AG20443 (cell line): ENCODE measurements at places on chromosomes 11 and 22.

GRCh38 chr11:64322925-64323260, 5.0 kb downstream of the PRDX5 start:
- DNase-seq = no peak

DNA sequence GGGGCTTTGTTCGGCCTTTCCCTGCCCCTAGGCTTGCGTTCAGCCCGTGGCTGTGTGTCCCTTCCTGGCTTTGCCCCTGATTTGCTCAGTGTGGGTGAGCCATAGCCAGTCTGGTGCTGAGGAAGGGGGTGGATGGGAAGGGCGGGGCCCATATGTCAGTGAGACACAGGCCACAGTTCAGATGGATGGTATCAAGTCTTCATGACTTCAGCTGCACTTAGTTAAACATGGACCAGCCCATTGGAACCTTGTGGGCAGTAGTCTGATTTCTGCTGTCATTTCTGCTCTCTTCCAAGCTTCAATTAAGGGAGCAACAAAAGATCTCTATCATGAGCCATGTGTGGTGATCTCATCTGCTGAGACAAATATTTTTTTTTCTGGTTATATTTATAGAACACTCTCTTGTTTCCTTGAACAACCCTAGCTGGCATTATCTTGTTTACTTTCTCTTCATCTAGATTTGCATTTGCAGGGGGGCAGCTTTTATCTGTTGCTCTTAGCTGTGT, 21.6 kb upstream of the PEX26 start:
- peak; percentile 81 for DNase-seq

GRCh38 chr11:80702264-80702663, 1261.4 kb upstream of the TENM4 start:
- no peak for DNase-seq

- peak; percentile 77 for DNase-seq
Measured at GRCh38 chr11:4539603-4540219, 5.3 kb upstream of the OR52M1 start.

GRCh38 chr11:109914809-109915653, 178.2 kb upstream of the ZC3H12C start:
- DNase-seq = peak; percentile 41

DNA sequence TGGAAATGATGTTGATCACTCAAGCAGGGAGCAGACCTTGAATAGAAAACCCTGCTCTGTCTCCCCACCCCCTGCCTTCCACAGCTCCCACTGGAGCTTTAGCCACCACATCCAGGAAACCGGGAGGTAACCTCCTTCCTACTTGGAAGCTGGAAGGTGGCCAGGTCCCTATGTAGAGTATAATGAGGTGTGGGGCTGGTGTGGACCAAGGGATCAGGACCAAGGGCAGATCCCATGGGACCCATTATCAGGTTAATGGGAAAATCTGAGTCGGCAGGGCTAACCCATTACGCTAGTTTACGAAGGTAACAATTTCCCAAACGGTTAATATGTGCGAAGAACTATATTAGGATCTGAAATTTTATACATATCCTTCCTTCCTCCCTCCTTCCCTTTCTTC, 321.9 kb downstream of the MIAT start:
- no peak for DNase-seq

- DNase-seq = no peak
Measured at GRCh38 chr11:111933872-111934271, 3.3 kb upstream of the DIXDC1 start.

GRCh38 chr11:12003815-12004214, 4.6 kb downstream of the DKK3 start:
- DNase-seq = no peak

DNA sequence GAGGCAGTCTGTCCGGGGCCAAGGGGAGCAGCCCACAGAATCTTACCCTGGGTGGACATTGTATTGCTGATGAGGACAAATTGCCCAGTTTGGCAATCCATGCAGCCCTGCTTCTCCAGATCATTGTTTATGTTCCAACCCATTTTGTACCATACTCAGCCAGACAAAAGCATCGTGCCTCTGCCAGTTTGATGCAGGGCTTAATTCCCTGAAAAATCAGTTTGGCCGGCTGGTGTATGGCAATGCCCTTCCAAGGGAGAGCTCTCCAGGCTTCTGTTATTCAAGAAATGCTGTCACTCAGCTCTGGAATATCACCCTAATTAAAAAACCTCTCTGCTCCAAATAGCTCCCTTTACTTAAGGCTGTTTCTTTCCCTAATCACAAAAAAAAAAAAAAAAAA, 697.7 kb downstream of the TBC1D22A start:
- no peak for DNase-seq

DNA sequence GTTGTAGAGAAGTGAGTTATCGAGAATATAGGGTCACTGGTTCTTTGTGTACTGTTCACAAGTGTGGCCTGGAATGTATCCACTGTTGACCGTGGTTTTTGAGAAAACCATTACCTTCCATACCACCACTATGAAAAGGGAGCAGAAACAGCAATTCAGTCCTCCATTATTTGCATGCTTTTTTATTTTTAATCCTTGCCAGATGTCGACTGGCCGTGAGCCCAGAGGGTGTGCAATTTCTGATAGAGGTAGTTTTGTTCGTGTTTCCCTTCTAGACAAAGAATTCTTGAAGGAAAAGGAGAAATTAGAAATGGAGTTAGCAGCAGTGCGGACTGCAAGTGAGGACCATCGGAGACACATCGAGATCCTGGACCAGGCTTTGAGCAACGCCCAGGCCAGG, 81.7 kb downstream of the AMOTL1 start:
- DNase-seq = peak; percentile 53

- no peak for DNase-seq
Measured at GRCh38 chr11:118001494-118001971, 15.3 kb downstream of the IL10RA start.

DNA sequence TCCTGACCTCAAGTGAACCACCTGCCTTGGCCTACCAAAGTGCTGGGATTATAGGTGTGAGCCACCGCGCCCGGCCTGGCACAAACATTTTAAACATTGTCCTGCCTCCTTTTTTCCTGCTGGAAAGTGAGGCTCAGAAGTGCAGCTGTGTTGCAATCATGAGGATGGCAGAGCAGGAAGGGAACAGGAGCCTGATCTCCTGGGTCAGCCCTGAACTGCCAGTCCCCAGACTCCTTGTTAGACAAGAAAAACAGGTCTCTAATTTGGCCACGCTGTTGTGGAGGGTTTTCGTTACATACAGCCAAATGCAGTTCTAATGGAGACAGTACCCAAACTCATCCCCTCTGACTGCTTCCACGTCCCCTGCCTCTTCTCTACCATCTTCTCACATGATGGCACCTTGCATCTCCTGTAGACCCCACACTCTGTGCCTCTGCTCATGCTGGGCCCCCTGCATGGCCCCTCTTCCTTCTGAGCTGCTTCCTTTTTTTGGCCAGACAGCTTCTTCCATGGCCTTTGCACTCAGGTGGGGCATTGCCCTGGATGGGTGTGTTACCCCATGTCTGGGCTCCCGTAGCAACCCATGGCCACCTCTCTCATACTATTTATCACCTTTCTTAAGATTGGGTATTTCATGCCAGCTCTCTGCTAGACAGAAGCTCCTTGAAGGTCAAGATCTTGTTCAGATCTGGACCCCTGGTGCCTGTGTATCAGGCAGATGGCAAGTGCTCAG, 227.1 kb downstream of the CEP164 start:
- DNase-seq = no peak

GRCh38 chr22:49206281-49206680, 621.4 kb downstream of the BRD1 start:
- DNase-seq = no peak

- no peak for DNase-seq
Measured at GRCh38 chr11:115135936-115136335, 368.3 kb downstream of the CADM1 start.

GRCh38 chr22:27612115-27612514, 189.4 kb downstream of the MN1 start:
- no peak for DNase-seq

DNA sequence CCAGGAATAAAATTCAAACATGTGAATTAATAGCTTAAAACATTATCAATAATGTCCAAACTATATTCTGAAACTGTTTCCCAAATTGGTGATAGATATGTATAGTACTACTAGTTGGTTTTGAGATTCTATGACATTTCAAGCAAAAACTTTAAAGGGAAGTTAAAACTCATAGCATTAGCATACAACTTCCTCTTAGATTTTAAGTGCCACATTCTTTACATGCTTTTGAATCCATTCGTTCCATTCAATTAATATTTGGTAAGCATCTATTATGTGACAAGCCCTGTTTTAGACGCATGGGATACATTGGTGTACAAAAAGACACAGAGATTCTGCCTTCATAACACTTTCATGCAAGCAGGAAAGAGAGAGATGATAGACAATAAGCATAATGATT, 8.9 kb downstream of the PATL1 start:
- DNase-seq = no peak

DNA sequence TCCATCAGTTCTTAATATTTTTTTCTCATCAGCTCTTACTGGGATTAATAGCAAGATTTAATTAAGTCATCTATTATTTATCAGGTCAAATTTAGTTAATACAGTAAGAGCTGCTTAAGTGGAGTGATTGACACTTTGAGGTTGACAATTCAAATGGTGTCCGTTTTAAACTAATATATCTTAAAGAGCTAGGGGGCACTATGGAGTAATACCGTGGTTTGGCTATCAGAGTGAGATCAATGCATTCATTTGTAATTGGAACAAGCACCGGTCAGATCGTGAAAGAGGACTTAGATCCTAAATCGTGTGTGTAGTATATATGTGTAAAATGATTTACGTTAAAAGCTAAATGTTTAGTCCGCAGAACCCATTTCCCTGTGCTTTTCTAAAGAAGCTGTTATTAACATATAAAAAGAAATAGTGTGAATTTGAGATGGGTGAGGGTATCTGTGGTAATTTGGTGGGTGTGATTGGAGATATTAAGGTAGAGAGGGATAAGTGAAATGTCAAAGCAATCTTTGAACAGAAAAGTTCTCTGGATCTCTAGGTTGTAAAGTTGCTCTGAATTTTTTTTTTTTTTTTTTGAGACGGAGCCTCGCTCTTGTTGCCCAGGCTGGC, 2.3 kb downstream of the SIK2 start:
- peak; percentile 21 for DNase-seq

- DNase-seq = no peak
Measured at GRCh38 chr11:13608656-13609055, 59.8 kb upstream of the FAR1 start.

DNA sequence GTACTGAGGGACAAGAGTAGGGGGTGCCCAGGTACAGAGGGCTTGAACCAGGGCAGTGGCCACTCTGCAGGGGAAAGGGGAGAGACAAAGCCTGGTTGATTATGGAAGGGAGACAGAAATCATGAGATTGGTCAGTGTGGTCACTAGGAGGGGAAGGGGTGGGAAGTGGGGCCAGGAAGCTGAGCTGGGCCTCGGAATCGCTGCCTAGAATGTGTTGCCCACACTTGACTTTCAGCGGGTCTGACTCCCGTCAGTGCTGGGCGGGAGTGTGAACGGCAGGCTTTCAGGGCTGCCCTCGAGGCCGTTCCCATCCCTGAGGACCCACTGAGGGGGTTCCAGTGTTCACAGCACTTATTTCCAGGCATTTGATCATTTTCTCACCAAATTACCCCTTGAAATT, 5.9 kb downstream of the DAGLA start:
- DNase-seq = no peak

DNA sequence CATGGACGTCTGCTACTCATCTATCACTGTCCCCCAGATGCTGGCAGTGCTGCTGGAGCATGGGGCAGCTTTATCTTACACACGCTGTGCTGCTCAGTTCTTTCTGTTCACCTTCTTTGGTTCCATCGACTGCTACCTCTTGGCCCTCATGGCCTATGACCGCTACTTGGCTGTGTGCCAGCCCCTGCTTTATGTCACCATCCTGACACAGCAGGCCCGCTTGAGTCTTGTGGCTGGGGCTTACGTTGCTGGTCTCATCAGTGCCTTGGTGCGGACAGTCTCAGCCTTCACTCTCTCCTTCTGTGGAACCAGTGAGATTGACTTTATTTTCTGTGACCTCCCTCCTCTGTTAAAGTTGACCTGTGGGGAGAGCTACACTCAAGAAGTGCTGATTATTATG, 9.2 kb upstream of the OR9Q2 start:
- no peak for DNase-seq

GRCh38 chr11:2072551-2073261, 66.5 kb downstream of the IGF2 start:
- DNase-seq = peak; percentile 14

- no peak for DNase-seq
Measured at GRCh38 chr11:127199306-127199801, 198.8 kb upstream of the KIRREL3 start.

- peak; percentile 61 for DNase-seq
Measured at GRCh38 chr11:45142241-45143055, 4.0 kb upstream of the PRDM11 start.

DNA sequence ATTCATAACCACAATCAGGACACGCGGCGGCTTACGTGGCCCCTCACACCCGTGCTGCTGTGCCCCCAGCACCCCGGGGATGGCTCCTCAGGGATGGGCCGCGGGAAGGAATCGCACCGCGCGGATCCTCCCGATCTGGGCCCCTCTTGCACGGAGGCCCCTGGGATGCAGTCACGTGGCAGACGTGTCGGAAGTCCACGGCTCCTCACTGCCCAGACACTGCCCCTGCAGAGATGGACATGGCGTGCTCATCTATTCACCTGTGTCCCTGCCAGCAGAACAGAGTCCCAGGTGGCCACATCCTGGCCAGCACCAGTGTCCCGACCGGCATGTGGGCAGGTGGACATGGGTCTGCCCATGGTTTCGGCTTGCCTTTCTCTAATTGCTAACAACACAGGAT, 12.8 kb downstream of the MOB2 start:
- no peak for DNase-seq

- no peak for DNase-seq
Measured at GRCh38 chr11:114556135-114556534, 3.5 kb downstream of the NXPE1 start.

GRCh38 chr11:88377144-88377543, 39.6 kb upstream of the CTSC start:
- peak; percentile 11 for DNase-seq

DNA sequence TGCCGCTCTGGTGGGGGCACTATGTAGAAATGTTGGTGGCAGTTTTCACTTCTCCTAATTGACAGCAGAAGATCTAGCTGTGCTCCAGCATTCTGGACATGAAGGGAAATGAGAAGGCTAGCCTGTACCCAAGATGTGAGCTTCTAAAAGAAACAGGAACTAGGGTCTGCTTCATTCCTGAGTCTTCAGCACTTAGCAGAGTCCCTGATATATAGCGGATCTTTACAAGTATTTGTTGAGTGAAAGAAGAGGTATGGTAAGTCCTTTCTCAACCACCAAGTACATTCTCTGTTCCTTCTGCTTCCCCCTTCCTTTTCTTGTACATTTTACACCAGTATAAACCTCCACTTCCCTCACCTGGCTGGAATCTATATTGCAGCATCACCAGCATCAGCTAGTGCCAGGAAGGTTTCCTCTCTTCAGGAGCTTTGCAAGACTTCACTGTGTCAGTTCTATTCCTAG, 408.3 kb upstream of the CADM1 start:
- no peak for DNase-seq

DNA sequence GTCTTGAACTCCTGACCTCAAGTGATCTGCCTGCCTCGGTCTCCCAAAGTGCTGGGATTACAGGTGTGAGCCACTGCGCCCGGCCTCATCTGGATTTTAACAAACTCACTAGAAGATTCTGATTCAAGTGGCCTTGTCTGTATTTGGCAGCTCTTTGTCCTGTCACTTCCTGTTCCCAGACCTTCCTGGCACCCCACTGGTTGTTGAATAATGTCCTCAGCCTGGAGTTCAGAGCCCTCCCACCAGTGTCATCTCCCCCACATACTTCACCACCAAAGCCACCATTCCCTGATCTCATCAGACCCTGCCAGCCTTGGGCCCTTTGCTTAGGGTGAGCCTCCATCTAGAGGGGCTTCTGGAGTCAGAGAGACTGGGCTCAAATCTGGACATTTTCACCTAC, 3.3 kb downstream of the PELI3 start:
- DNase-seq = no peak
